DMS53 (cell line): ENCODE measurements at places on chromosomes 1 and 21.
A peak's percentile ranks its signal among the peaks of the same experiment; 100 is the strongest.

DNA sequence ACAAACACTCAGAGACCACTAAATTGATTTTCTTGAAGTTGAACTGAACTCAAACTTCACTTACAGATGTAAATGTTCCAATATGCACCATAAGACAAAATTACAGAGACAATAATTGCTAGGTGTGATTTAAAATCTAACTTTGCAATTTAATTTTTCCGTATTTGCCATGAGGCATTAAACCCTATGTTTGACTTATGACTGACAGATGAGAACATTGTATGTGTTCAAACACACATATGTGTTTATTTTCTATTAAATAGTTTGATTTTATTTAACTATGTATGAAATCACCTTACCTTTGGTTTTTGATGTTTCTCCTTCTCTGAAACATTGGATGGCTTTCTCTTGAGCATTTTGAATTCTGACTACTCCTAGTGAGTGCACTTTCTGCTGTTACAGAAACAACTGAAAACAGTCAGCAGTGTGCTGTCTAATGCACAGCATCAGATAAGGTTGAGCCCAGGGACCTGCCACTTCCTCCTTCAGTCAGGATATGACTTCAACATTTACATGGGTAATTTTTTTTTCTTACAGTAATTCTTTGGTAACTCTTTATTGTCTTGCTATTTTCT is at the start of gene SAMSN1:
TSS of gene SAMSN1 (minus strand) at position 410 of the 575 bp plus-strand sequence. CDS start at position 356, 54 bp downstream.
- no peak for DNase-seq

DNA sequence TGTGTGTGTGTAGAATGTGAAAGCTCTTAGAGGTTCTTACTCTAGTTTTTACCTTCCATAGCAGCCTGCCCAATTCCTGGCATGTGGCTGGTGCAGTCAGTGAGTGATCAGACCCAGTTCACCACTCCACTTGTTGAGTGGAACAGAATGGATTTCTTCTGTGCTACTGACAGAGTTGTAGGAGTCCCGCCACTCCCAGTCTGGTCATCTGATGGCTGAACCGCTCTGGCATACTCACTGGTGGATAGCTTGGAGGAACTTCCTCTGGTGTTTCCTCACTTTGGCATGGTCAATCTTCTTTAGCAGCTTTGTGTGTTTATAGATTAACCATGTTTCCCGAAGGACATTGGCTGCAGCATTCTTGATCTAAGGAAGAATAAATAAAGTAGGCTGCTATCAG is 106.7 kb upstream of the ADAR start:
- DNase-seq: peak; percentile 74

GRCh38 chr1:167442854-167443565 is 75.3 kb downstream of the CD247 start:
- no peak for DNase-seq

- no peak for DNase-seq
Measured at GRCh38 chr1:197595304-197595904, 179.9 kb downstream of the DENND1B start.

DNA sequence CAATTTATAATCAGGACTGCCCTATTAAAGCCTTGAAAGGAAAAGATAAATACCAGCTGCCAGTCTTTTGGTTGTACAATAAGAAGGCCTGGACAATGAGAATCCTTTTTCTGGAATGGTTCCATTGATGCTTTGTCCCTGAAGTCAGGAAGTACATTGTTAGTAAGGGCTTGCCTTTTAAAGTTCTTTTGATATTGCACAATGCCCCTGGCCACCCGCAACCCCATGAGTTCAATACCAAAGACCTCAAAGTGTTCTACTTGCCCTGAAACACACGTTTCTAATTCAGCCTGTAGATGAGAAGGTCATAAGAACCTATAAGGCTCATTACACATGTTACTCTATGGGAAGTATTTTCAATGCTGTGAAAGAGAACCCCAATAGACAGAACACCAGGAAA is 112.1 kb downstream of the OLFM3 start:
- DNase-seq: no peak

DNA sequence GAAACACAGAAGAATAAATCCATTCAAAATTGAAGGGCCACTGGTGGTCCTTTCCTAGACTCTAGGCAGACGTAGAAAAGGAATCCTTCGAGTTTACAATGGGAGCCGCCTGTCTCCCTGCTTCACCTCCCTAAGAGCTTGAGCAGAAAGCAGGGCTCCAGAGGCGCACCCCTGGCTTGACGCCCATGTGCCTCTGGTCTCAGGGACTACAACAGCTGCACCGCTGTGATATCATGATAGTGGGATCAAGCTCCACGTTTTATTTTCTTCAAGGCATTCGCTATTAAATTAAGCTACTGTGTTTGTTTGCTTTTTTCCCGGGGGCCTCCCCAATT is 403 bp upstream of the C1orf122 start:
- DNase-seq: peak; percentile 67
